Kidney epithelial cell (primary cell): ENCODE measurements at places on chromosomes 1 and 21.
A peak's percentile ranks its signal among the peaks of the same experiment; 100 is the strongest.

GRCh38 chr1:62437273-62437940 lies 558 bp downstream of the USP1 start:
- DNase-seq, result no peak

DNA sequence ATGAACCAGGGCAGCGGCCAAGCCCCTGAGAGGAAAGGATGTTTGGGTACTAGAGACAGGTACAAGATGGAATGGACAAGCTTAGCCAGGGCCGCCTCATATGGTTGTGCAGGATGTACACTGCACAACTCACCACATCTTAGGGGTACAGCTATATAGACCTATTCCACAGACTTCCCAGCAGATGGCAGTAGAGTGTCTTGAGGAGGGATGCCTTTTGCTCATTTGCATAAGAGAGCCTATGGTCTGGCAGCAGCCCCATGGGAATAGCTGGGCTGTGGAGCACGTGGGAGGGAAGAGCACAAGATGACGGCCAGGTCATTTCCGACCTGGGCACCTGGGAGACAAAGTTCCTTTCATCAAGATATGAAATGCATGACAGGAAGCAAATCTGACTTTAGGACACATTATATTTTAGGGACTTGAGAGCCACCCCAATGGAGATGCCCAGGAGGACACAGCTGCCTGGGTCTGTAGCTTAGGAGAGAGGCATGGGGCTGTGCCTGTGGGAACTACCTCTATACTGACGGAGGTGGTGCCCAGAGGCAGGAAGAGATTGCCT lies 215.5 kb downstream of the KCNJ6 start:
- DNase-seq, result peak; percentile 32

- DNase-seq, result no peak
These were observed 3.3 kb downstream of the CHRM3 start for GRCh38 chr1:239389703-239390102.

- peak; percentile 82 for DNase-seq
These were observed 477.1 kb downstream of the LMO4 start for GRCh38 chr1:87805666-87806378.

- DNase-seq, result no peak
These were observed 62.5 kb downstream of the SLC16A1 start for GRCh38 chr1:112893288-112894009.

DNA sequence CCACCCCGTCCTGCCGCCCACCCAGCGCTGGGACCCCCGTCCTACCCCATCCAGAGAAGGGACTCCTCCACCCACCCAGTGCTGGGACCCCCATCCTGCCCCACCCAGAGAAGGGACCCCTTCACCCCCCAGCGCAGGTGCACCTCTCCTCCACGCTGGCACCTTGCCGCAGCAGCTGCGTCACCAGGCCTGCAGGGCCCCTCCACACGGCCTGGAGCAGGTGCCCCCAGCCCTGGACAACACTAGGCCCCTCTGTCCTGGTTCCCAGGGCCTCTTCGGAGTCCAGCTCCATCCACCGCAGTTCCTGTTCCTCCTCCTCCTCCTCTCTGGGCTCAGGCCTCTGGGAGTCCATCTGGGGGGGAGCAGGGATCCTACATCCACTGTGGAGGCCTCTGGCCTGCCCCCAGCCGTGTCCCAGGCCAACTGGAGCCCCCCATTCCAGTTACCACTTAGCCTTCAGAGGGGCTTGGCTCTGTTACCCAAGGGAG lies 378 bp downstream of the ANKRD65 start:
- DNase-seq, result no peak

DNA sequence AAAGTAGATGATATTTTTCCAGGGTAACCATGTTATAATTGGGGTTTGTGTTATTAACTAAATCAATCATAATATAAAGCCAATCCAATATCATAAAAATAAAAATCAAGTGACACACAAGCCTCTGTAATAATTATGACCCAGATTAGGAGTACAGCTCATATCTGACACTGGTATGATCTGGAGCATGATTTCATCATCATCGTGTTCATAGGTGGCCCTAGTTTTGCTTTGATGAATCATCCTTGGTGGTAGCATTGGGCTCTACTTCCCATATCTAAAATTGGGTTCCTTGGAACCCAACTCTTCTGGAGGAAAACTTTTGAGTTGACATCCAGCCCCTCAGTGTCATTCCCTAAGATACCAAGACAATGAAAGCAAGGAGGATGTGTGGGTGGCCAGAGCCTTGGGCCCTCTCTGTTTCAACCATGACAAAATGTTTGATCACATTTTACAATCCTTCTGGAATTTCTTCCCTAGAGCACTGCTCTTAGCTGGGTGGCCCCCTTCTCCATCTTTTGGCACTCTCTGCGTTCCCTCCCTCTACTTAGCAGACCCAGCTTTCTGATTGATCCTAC lies 37.0 kb upstream of the ENAH start:
- DNase-seq, result no peak

DNA sequence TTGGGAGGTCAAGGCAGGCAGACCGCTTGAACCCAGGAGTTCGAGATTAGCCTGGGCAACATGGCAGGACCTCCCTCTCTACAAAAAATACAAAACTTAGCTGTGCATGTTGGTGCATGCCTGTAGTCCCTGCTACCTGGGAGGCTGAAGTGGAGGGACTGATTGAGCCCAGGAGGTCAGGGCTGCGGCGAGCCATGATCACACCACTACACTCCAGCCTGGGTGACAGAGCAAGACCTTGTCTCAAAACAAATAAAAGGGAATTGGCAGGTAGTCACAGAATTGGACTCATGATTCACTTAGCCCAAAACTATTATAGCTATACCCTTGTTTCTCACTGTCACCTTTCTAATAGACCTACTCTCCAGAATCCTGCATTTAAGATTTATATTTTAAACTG lies 5.5 kb downstream of the TADA1 start:
- DNase-seq, result no peak

GRCh38 chr21:39314143-39315027 lies 953 bp upstream of the BRWD1 start:
- DNase-seq, result peak; percentile 35

DNA sequence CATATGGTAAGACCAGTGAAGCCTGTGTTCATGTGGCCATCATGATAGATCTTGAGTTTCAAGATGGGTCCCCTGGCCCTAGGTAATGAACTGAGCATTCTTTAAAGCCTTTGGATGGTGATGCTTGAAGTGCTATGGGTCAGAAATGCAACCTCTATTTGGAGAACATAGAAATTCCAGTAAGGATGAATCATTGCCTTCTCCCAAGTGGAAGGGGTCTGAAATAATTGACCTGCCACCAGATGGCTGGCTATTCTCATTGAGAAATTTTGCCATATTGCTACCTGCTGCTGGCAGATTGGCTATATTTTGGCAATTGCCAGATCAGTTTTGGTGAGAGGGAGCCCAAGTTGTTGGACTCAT lies 739 bp upstream of the IFI6 start:
- DNase-seq, result no peak

- no peak for DNase-seq
These were observed 68.0 kb downstream of the SMYD2 start for GRCh38 chr1:214349008-214349407.

GRCh38 chr1:161502641-161503393 lies 2.4 kb upstream of the FCGR2A start:
- DNase-seq, result no peak

DNA sequence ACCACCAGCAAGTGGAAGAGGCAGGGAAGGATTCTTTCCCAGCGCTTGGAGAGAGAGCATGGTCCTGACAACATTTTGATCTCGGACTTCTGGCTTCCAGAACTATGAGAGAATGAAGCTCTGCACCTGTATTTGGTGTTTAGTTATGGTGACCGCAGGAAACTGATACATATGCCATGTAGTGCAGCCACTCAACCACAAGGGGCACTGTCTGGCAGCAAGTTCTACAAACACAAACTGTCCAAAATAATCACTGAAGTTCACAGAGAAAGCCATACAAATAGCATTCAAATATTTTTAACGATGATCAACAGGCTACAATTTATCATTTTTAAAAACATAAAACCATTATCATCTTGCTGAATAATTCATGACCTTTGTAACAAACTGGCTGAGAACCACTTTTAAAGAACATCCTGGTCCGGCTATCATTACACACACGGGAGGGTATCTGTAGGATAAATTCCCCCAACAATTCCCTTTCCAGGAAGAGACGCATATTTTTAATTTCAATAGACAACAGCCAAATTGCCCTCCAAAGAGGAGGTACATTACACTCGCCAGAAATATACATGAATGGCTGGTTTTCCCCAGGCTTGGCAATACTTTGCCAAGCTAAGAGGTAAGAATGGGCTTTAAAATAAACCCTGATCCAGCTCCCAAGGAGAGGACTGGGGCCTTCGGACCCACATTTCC lies 9.2 kb upstream of the CBR3 start:
- DNase-seq, result no peak

GRCh38 chr21:42062236-42063022 lies 8.7 kb upstream of the UMODL1 start:
- no peak for DNase-seq

- no peak for DNase-seq
These were observed 16.9 kb upstream of the RAB3B start for GRCh38 chr1:52007215-52008002.

DNA sequence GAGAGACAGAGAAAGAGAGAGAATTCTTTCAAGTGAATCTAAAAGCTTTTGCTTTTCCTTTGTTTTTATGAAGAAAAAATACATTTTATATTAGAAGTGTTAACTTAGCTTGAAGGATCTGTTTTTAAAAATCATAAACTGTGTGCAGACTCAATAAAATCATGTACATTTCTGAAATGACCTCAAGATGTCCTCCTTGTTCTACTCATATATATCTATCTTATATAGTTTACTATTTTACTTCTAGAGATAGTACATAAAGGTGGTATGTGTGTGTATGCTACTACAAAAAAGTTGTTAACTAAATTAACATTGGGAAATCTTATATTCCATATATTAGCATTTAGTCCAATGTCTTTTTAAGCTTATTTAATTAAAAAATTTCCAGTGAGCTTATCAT lies 117.6 kb downstream of the PTPRC start:
- DNase-seq, result no peak

- no peak for DNase-seq
These were observed 54.8 kb downstream of the EIF4G3 start for GRCh38 chr1:21121764-21122471.

- DNase-seq, result no peak
These were observed 23.4 kb upstream of the TSPAN2 start for GRCh38 chr1:115112496-115113375.
